ENCODE measurements at places on chromosomes 3 and 15.

GRCh38 chr3:186097663-186098451, 11.0 kb downstream of the ETV5 start:
- no peak for DNase-seq

- DNase-seq: no peak
Observed at GRCh38 chr15:31145271-31145911, 43.9 kb upstream of the TRPM1 start.

- DNase-seq: peak; percentile 17
Observed at GRCh38 chr3:59502806-59503205, 453.0 kb upstream of the CFAP20DC start.

DNA sequence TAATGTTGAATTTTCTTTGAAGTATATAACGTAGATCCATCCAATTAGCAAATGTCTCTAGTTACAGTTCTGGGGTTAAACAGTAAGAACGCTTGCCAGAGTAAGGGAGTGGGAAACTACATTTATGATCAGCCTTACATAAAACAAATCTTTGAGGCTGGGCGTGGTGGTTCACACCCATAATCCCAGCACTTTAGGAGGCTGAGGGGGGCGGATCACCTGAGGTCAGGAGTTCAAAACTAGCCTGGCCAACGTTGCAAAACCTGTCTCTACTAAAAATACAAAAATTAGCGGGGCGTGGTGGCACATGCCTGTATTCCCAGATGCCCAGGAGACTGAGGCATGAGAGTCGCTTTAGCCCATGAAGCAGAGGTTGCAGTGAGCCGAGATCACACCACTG, 50.1 kb upstream of the GATM start:
- DNase-seq: no peak

GRCh38 chr3:9340472-9340902, 22.4 kb upstream of the THUMPD3 start:
- no peak for DNase-seq

DNA sequence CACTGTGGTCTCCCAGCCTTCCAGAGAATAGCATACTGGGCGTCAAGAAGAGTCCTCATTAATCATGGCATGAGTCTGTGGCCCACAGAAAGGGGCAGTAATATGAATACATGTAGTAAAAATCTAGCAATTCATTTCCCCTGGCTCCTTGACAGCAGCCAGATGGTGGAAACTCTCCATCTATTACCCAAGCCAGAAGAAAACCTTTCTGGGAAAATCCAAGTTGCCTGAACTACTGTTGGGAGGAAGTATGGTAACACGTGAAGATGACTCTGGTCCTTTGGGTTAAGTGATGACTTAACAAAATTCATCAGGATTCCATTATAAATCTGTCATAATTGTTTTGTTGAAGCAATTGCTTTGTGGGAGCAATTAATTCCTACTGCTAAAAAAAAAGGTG, 530.5 kb downstream of the FHIT start:
- no peak for DNase-seq

- no peak for DNase-seq
Observed at GRCh38 chr15:81473177-81473576, 99.2 kb upstream of the TMC3 start.

DNA sequence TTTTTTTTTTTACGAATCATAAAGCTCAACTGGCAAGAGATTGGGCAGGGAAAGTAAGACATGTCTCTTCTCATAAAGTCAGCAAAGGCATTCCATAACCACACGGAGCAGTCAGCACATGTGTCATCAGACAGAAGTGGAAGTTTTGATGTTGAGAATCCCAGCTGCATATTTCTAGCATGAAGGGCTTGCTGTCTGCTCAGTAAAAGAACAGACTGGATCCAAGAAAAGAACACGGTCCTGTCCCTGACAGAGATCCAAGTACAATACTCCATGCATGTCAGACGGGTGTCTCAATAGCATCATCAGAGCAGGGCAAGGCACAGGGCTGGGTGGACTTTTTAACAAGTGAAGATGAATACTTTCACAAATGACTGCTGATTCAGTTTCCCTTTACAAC, 38.2 kb downstream of the ABI3BP start:
- DNase-seq: no peak

GRCh38 chr15:90020021-90020735, 19.1 kb downstream of the ZNF710 start:
- no peak for DNase-seq

DNA sequence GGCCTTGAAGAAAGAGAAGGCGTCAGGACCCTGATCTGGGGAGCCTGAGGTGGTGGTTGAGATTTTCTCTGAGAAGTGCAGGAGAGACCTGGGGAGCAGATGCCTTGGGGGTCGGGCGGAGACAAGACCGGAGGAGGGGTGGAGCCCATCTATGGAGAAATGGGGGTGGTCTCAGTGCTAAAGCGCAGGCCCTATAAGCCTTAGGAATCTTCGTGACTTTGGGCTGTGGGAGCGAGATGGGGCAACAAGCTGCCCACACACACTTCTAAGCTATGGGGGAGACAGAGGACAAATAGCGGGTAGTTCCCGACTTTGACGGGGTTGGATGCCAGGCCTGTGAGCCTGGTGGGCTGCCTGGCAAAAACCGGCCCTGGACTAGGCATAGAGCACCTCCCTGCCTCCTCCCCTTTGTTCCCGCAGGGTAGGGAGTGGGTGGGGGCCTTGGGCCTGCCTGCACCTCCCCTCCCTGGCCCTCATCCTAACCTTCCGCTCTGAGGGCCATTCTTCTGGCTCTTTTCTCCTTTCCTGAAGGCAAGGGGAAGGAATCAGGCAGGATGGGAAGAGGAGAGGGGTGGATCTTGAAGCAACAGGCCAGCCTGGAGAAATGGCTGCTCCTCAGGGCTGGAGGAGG, 880 bp downstream of the NISCH start:
- no peak for DNase-seq

GRCh38 chr3:141050576-141051442, at the start of gene SPSB4:
Gene SPSB4 (plus strand): TSS chr3:141051347. CDS start chr3:141066105, 14,758 bp downstream.
- DNase-seq: no peak

- DNase-seq: no peak
Observed at GRCh38 chr3:55107187-55107586, 179.3 kb upstream of the LRTM1 start.

- no peak for DNase-seq
Observed at GRCh38 chr3:49346797-49347251, 7.0 kb upstream of the USP4 start.

- no peak for DNase-seq
Observed at GRCh38 chr3:124636101-124636862, 94.0 kb upstream of the UMPS start.

DNA sequence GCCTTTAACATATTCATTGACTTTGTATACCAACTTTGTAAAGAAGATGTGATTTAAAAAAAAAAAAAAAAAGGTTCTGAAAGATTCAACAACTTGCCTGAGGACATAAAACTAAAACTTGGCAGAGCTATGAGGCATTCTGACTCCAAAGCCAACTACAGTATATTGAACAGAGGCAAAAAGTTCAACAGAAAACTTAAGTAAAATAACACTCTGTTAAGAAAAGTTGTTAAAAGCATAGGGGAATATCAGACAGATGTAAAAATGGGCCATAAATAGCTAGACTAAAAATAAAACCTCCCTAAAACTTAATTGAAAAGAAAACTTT, 23.4 kb downstream of the GOLIM4 start:
- DNase-seq: no peak

GRCh38 chr3:37586280-37586679, 275.4 kb upstream of the CTDSPL start:
- no peak for DNase-seq

DNA sequence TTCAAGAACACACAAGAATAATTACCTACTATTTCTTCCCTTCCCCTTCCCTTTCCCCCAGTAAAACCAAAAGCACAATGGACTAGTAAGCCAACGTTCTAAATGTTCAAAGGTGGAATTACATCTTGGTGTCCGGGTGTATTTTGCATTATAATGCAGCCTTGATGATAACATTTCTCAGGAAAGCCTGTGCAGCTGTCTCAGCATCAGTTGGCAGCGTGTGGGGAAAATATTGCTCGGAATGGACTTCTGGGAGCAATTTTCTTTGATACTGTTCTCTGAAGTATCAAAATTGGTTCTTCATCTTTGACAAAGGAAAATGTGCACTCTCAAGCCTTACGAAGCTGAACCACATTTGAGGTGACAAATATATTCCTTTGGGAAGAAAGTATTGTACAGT, 198.9 kb downstream of the AGBL1 start:
- DNase-seq: no peak

DNA sequence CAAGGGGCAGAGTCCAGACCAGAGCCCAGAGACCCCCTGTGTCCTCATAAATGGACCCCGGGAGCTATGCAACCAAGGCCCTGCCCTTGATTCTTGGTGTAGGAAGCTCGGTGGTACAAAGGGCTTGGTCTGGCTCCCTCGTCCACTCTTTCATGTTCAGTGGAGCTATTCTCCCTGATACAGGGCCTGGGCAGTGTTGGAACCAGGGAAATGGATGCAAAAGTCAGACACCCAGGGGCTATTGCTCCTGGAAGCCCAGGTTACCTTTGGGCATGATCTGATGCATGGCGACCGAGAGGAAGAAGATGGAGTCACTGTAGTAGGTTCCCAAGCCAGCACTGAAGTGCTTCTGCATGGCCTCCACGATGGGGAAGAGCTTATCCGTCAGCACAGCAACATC, 44.5 kb downstream of the XXYLT1 start:
- no peak for DNase-seq

- DNase-seq: peak; percentile 77
Observed at GRCh38 chr3:53219895-53220483, 35.8 kb downstream of the TKT start.

GRCh38 chr3:72265256-72266015, 480.5 kb upstream of the PROK2 start:
- DNase-seq: no peak

DNA sequence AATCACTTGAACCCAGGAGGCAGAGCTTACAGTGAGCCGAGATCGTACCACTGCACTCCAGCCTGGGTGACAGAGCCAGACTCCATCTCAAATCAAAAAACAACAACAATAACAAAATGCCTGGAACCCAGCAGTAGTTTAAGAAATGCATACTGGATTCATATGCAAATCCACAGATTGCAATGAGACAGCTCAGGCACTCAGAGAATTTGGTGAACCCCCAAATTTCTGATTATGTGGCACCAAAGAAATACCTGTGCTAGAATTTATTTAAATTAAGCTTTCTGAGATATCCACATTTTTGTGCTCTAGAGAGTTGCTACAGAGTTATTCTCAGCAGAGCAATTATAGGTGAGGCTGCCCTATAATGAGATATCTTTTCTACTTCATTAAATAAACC, 29.7 kb downstream of the SPATA16 start:
- no peak for DNase-seq

GRCh38 chr3:69791106-69791505, 51.8 kb downstream of the MITF start:
- DNase-seq: no peak

DNA sequence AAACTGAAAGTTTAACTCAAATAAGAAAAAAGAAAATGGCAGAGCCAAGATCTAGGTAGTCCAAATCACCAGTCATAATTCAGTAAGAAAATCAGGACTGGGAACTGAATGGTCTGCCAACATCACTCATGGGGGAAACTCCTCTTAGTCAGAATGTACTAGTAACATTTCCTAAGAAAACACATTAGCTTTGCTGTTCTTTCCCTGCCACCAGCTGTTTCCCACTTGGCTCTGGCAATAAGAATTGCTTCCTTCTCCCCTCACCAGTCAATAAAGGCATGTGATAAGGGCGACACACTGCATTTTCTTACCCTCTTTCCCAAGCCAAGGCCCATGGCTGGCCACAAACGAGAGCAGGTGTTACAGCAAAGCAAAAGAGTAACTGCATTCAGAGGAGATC, 46.1 kb downstream of the PIK3R4 start:
- DNase-seq: no peak

DNA sequence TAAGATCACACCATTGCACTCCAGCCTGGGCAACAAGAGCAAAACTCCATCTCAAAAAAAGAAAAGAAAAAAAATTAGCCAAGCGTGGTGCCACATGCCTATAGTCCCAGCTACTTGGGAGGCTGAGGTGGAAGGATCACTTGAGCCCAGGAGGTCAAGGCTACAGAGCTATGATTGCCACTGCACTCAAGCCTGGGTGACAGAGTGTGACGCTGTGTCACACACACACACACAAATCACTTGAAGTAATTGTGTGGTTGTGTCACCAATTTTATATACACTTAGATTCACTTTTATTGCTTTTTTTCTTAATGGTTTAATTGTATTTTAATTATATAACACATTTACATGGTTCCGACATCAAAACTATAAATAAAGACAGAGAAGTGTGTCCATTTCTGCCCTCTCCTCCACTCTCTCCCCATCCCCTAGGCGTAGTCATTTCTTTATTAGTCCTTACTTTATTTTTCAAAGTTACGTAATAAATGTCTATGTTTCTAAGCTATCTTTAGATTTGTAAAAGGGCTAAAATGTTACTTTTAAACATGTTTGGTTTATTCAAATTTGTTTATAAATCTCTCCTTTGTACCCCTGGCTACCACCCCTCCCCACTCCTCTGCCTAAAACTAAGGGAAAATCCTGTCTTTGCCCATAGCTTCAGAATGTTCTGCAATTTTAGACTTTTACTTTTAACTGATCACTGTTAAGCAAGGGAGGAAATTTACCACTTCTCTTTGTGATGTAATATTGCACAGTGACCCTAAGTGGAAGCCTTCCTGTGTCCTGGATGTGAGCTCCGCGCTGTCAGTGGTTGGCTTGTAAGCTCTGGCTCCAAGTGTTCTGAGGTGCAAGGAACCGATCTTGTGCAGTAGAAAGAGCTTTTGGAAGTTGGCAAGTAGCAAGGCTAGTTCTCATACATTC, 10.8 kb upstream of the VILL start:
- no peak for DNase-seq

GRCh38 chr3:25856902-25857518, 67.1 kb downstream of the OXSM start:
- no peak for DNase-seq

GRCh38 chr3:13505147-13506130, 25.3 kb downstream of the HDAC11 start:
- no peak for DNase-seq

DNA sequence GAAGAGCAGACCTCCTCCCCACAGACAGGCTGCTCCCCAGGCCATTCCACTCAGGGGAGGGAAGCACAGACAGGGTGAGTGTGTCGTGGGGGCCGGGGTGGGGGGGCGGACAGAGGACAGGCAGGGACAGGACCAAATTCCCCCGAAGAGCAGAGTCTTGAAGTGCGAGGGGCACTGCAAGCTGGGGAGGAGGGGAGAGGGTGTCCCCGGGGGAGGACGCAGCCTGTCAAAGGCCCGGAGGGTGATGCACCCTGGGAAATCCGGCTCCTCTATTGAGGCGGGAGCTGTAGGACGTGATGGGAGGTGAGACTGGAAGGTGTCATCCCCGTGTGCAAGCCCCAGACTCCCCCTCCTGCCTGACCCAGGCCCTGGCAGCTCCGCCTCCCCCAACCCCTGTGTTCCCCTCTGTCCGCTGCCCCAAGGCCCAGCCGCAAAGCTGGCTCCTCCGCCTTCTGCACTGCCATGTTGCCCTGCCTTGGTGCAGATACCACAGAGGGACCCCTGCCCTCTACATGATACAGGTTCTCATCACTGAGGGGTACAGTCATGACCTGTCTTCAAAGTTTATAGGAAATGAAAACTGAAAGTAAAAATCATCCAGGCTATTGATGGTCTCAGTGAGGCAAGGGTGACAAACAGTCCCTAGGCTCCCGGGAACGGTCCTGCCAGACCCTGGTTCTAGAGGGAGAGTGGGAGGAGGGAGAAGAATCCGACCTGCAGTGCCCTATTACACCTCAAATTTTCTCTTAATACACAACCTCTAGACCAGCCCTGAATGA, 76.3 kb upstream of the IQSEC1 start:
- no peak for DNase-seq

- no peak for DNase-seq
Observed at GRCh38 chr3:135213822-135214221, 418.8 kb downstream of the EPHB1 start.

- peak; percentile 18 for DNase-seq
Observed at GRCh38 chr3:71585887-71586809, 2.6 kb upstream of the FOXP1 start.
